ENCODE measurements at places on chromosomes 11 and 22.

DNA sequence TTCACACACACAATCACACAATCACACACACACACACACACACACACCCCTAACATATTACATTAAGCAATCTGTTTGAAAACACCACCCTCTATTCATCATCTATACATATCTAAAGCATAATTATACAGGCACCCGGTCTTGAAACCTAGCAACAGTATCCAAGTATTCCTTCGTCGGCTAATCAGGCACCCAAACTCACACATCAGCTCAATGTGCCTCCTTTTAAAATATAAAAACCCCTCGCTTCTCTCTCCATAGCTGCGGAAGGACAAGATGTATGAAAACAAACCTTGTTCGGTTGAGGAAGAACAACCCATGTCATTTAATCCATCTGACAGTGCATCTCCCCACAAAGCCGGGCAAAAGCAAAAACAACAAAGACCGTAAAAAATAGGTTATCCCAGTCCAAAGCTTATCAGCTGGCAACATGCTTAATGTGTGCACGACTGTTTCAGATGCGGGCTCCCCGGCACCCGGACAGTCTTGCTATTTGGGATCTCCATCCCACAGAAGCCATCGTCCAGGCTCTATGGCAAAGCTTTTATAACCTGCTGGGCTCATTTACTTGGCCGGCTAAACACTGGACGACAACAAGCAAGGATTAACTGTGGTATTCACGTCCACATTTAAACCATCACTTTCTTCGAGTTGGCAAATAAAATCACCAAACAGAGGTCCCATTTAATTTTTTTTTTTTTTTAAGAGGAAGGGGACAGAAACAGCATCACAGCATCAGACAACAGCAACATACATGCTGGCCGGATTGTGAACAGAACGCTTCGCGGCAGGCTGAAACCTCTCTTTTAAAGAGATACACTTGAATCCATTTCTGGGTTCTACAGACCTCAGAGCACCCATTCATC is 365.5 kb downstream of the SHANK2 start:
- no peak for DNase-seq

DNA sequence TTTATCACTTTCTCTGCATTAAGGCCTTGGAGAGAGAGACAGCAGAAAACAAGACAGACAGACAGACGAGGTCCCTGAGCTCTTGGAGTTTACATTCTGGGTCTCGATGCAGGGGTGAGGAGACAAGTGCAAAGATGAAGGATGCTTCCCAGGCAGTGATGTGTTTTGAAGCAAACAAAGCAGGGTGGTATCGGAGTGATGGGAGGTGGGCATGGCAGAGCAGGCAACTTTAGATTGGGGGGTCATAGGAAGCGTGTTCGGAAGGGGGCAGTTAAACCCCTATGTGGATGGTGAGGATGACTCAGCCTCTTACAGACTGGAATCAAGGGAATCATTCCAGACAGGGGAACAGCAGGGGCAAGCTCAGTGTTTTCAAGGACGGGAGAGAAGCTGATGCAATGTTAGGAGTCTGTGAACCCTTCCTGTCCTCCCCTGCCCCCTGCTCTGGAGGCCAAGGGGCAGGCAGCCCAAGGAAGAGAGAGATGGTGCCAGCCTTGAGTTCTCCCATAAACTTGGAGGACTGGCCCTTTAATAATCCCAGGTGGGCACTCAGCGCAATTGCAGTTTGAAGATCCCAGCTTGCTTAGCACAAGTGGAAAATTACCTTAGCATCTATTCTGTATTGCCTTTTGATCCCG is 180.2 kb downstream of the CHST1 start:
- DNase-seq = no peak

DNA sequence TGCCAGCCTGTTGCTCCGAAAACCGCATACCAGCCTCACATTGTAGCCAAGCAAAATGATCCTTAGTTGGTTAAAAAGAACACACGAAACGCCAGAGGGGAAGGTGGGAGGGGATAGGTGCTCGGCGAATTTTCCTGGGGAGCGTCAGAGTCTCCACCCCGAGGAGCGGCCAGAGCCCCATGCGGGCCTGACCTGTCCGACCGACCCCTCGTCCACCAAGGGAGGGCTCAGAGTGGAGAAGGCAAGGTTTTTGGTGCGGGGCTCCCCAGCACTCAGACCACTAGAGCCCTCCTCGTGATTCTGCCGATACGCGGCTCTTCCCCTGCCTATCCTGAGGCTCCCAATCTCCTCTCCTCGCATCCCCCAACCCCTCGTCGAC is 39.6 kb downstream of the DIXDC1 start:
- DNase-seq = no peak

- no peak for DNase-seq
Measured at GRCh38 chr11:124842305-124842704, 22.9 kb upstream of the ROBO3 start.

DNA sequence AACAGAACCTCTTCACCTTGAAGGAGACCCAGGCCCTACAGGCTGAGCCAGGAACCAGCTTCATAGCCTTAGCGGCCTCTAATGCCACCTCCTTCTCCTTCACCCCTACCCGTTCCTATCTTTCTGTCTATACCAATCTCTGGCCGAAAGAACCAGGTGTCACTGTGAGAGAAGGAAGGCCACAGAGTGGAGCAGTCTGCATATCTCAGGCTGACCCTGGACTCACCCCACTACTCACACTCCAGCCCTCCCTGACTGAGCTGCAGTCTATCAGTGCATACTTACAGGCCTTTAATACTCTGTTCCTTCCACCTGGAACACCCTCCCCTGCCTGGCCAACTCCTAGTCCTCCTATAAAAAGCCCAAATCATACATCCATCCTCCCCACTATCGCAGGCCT is 32.7 kb downstream of the ARAP1 start:
- DNase-seq = no peak

DNA sequence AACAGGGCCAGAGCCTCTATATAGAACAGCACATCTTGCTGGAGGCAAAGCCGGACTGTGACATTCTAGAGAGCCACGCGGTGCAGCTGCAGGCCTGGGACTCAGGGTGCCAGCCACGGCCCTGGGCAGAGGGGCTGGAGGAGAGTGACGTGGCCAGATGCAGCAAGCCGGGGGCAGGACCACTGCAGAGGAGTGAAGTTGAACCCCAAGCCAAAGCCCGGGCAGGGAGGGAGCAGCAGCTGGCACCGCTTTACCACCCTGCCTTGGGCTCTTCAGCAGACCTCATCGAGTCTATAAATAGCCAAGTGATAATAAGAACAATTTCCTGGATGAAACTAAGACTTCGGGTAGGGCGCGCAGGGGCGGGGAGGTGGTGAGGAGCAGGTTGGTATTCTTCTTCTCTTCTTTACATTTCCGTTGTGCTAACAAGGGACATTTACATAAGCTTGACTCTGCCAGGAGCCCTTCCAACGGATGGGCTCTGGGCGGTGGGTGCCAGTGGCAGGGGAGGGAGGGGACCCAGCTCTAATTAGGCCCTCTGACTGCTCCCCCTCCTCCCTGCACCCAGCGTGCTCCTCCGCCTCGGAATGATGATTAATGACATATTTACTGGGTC is 110.2 kb downstream of the ST3GAL4 start:
- DNase-seq = peak; percentile 97

All from NCI-H526 (cell line).